ENCODE measurements at places on chromosomes 7 and 10. TPM values are rescaled to one million over a fixed set of nuclear protein-coding genes. Genes with fewer than 3 reads are reported as not detected.

Gene CREB5
- total RNA-seq, result 15.2 TPM

Gene ZFAND4
- 5.2 TPM for total RNA-seq

Gene RAPGEF5
- 10.2 TPM for total RNA-seq

Gene PRSS2
- not detected for total RNA-seq

Gene AZGP1
- total RNA-seq, result not detected

Gene SPDYE9
- not detected for total RNA-seq

Gene SAMD9
- total RNA-seq, result 4.0 TPM

Gene FKBP6
- total RNA-seq, result not detected

Gene SPOCK2
- total RNA-seq, result 0.41 TPM

Gene C1QL3
- not detected for total RNA-seq

Gene DGKI
- 1.1 TPM for total RNA-seq

Gene TLX1
- not detected for total RNA-seq

Gene CADPS2
- total RNA-seq, result 8.6 TPM

Gene HEPACAM2
- total RNA-seq, result not detected

Gene CYP26C1
- not detected for total RNA-seq

Gene CNPY1
- total RNA-seq, result not detected

Gene PRTFDC1
- 9.8 TPM for total RNA-seq

Gene LOXL4
- 0.72 TPM for total RNA-seq

Gene IDI2
- not detected for total RNA-seq

Gene CLCN1
- not detected for total RNA-seq

Gene HSPA12A
- 18.1 TPM for total RNA-seq

Gene IGFBP3
- 370 TPM for total RNA-seq

Gene SP8
- total RNA-seq, result 1.4 TPM

Gene C10orf105
- total RNA-seq, result not detected

Gene ELOVL3
- total RNA-seq, result 0.78 TPM

Gene HGF
- not detected for total RNA-seq

Gene HOXA1
- 3.9 TPM for total RNA-seq

Gene CPXM2
- total RNA-seq, result not detected

Gene JAKMIP3
- total RNA-seq, result 0.54 TPM

Gene ASIC3
- 1.6 TPM for total RNA-seq

Measured in Caki2 (cell line).